ENCODE measurements at places on chromosomes 11 and 22. TPM values are rescaled to one million over a fixed set of nuclear protein-coding genes. Genes with fewer than 3 reads are reported as not detected.

GRCh38 chr11:90779098-90779497 lies 556.2 kb upstream of the CHORDC1 start:
- H3K36me3 ChIP-seq: peaks cover 9% of the 10 kb centered on the region
- no peak overlapping the region for H3K4me3 ChIP-seq
- DNase-seq: no peak
- H3K27me3 ChIP-seq: no peaks in the 10 kb centered on the region
- H3K27ac ChIP-seq: no peak overlapping the region

GAL gene
- total RNA-seq: 108 TPM

HYLS1 gene
- total RNA-seq: 8.0 TPM

TRPM5 gene
- total RNA-seq: 0.07 TPM

DNA sequence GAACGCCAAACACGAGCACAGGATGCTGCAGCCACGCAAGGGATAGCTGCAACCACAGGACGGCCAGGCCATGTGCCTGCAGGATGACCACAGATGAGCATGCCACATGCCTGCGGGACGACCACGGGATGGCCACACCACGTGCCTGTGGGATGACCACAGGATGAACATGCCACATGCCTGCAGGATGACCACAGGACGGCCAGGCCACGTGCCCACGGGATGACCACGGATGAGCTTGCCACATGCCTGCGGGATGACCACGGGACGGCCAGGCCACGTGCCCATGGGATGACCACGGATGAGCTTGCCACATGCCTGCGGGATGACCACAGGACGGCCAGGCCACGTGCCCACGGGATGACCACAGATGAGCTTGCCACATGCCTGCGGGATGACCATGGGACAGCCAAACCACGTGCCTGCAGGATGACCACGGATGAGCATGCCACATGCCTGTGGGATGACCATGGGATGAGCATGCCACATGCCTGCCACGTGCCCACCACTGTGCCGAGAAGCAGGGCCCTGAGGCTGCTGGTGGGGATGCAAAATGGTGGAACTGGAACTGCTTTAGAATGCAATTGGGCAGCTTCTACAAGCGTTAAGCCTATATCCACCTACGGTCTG lies 12.8 kb upstream of the MOB2 start:
- H3K27ac ChIP-seq: no peak overlapping the region
- no peak overlapping the region for H3K4me3 ChIP-seq
- H3K27me3 ChIP-seq: no peaks in the 10 kb centered on the region
- DNase-seq: no peak

DNA sequence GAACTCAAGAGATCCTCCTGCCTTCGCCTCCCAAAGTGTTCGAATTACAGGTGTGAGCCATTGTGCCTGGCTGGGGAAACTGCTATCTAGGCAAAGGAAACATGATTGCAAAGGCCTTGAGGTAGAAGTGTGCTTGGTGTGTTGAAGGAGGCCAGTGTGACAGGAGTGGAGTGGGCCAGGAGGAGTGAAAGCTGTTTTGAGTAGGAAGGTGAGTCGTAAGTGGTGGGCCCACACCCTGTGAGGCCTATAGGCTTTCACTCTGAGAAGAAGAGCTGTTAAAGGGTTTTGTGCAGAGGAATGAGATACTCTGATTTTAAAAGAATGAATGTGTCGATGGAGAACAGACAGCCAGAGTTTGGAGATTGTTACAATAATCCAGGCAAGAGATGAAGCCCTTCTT lies 43.4 kb downstream of the WEE1 start:
- peaks cover 5% of the 10 kb centered on the region for H3K36me3 ChIP-seq
- H3K4me1 ChIP-seq: peaks cover 22% of the 10 kb centered on the region
- no peak overlapping the region for H3K4me3 ChIP-seq
- H3K27me3 ChIP-seq: no peaks in the 10 kb centered on the region

- no peak for DNase-seq
- no peak overlapping the region for H3K4me3 ChIP-seq
- no peak overlapping the region for H3K27ac ChIP-seq
- no peaks in the 10 kb centered on the region for H3K27me3 ChIP-seq
- H3K36me3 ChIP-seq: no peaks in the 10 kb centered on the region
- H3K4me1 ChIP-seq: peaks cover 10% of the 10 kb centered on the region
Observed at GRCh38 chr11:134569195-134569594, 157.2 kb upstream of the B3GAT1 start.

DNA sequence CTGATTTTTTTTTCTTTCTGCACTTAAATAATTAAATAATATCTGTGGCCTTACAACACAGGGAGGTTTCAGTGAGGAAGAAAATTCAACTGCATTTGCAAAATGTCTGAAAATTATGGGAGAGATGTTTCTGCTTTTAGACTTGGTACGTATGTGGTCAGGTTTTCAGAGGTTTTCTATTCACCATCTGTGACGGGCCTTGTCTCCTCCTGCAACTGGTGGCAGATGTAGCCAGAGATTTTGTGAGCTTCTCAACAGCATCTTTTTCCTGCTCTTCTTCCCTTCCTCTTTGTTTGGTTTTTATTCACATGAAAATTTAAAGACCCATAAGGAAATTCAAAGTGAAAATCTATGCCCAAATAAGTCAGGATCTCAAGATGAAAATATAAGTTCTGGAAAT lies 38.3 kb downstream of the ZBTB16 start:
- H3K4me1 ChIP-seq: peaks cover 7% of the 10 kb centered on the region
- no peaks in the 10 kb centered on the region for H3K36me3 ChIP-seq
- no peak overlapping the region for H3K4me3 ChIP-seq
- no peak for DNase-seq
- no peak overlapping the region for H3K27ac ChIP-seq
- no peaks in the 10 kb centered on the region for H3K27me3 ChIP-seq

- no peak overlapping the region for H3K27ac ChIP-seq
- H3K36me3 ChIP-seq: peaks cover 7% of the 10 kb centered on the region
- peak; percentile 7 for DNase-seq
- peaks cover 1% of the 10 kb centered on the region for H3K4me1 ChIP-seq
- peaks cover 78% of the 10 kb centered on the region for H3K27me3 ChIP-seq
- no peak overlapping the region for H3K4me3 ChIP-seq
Observed at GRCh38 chr11:2559527-2560311, 114.9 kb downstream of the KCNQ1 start.

ADM gene
- total RNA-seq: 40.8 TPM

DNA sequence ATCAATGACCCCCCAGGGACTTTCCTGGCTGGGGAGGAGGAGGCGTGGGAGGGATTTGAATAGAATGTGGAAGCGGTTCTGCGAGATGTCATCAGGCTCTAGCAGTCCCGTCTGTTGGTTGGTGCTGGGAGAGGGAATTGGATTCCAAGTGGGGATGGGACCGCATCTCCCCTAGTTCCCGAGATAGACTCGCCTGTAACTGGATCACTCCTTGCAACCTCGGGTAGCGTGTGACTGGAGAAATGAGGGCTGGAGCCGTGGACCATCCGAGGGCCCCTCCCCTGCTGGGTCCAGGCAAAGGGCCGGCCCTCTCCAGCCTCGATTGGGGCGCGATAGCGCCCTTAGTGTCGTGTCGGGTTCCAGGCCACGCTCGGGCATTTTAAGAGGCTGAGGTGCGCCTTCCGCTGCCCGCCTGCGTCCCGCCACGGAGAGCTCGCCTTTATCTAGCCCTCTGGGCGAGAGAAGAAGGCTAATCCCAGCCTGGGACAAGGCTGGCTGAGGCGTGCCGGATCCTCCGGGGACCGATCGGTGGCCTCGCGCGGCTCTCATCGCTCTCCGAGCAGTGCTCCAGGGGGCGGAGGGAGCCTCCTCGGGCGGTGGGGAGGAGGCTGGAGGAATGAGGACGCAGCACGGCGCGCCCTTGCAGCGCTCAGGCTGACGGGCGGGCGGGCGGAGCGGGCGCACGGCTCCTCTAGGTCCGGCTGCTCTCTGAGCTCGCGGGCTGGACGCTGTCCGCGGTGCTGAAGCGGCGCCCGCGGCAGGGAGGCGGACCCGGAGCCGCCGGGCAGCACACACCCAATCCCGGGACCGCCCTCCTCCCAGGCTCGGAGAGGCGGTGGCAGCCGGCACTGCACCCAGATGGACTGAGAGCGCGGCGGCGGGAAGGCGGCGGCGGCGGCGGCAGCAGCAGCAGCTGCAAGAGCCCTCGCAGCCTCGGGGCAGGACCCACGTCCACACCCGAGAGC lies 107.8 kb downstream of the OSBP2 start:
- no peak overlapping the region for H3K27ac ChIP-seq
- peaks cover 54% of the 10 kb centered on the region for H3K27me3 ChIP-seq
- no peaks in the 10 kb centered on the region for H3K36me3 ChIP-seq
- H3K4me1 ChIP-seq: peaks cover 25% of the 10 kb centered on the region
- H3K4me3 ChIP-seq: peak overlapping the region; percentile 62
- peak; percentile 92 for DNase-seq

GRCh38 chr11:15737320-15737719 lies 619.0 kb downstream of the SOX6 start:
- H3K36me3 ChIP-seq: no peaks in the 10 kb centered on the region
- H3K27ac ChIP-seq: no peak overlapping the region
- H3K4me1 ChIP-seq: no peaks in the 10 kb centered on the region
- no peak for DNase-seq

OR4P4 gene
- not detected for total RNA-seq

GRCh38 chr11:126525216-126525615 lies 169.7 kb downstream of the ST3GAL4 start:
- H3K4me3 ChIP-seq: no peak overlapping the region
- no peaks in the 10 kb centered on the region for H3K4me1 ChIP-seq
- H3K36me3 ChIP-seq: no peaks in the 10 kb centered on the region

RAG2 gene
- total RNA-seq: not detected

DNA sequence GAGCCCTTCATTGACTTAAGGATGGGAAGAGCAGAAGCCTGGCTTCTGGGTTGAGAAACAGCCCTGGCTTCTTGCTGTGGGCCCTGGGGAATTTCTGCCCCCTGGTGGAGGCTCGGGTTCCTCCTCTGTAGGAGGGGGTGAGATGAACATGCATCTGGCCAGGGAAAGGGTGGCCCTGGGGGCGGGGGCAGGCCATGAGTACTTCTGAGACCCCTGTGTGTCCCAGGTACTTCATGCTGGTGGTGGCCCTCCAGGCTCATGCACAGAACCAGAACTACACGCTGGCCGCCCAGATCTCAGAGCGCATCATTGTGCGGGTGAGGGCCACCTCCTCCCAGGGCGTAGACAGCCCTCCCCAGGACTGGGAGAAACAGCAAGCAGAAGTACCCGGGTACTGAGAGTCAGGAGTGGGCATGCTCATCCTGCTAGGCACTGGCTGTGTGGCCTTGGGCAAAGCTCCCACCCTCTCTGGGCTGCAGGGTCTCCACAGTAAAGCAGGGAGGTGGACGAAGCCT lies 15.8 kb downstream of the TMEM258 start:
- H3K4me3 ChIP-seq: no peak overlapping the region
- peak; percentile 84 for DNase-seq
- H3K36me3 ChIP-seq: no peaks in the 10 kb centered on the region
- H3K27ac ChIP-seq: no peak overlapping the region
- peaks cover 14% of the 10 kb centered on the region for H3K4me1 ChIP-seq

- H3K4me3 ChIP-seq: no peak overlapping the region
- H3K4me1 ChIP-seq: no peaks in the 10 kb centered on the region
- no peaks in the 10 kb centered on the region for H3K27me3 ChIP-seq
- H3K27ac ChIP-seq: no peak overlapping the region
Observed at GRCh38 chr11:70780246-70780535, 381.9 kb downstream of the CTTN start.

GGTLC2 gene
- not detected for total RNA-seq

DNA sequence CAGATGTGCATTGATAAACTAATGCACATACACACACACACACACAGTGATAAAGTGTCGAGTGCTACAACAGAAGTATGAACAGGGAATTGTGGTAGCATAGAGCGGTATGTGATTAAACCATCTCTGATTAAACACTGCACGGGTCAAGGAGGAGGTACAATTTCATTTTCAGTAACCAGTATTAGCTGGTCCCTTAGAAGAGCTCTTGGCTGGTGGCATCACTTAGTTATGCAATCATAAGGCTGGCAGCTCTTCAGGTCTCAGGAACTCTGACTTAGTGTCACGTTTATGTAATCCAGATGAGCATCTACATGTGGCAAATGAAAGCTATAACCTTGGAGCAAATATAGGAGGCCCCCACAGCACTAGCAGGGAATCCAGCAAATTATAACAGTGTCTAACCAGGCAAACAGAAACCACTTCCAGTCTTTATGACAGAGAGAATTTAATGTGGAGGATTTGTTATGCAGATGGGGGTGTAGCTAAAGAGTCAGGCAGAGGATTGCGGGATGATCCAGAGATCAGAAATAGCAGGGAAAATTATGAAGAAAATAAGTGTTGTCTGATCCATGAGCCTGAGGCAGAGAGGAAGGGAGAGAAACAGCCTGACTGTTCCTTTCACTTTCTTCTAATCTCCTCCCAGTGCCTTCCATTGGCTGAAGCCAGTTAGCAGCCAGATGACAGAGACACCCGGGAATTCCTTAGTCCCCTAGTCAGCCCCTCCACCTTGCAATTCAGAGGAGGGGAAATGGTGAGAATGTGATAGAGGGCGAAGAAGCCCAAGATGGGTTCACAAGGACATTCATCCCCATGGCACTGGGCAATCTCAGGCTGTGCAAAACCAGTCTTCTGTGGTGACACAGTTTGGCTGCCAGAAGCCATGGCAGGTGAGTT lies 533.1 kb upstream of the TENM4 start:
- no peaks in the 10 kb centered on the region for H3K27me3 ChIP-seq
- H3K36me3 ChIP-seq: no peaks in the 10 kb centered on the region
- peak overlapping the region; percentile 57 for H3K27ac ChIP-seq
- H3K4me3 ChIP-seq: no peak overlapping the region

NXPE2 gene
- not detected for total RNA-seq

DNA sequence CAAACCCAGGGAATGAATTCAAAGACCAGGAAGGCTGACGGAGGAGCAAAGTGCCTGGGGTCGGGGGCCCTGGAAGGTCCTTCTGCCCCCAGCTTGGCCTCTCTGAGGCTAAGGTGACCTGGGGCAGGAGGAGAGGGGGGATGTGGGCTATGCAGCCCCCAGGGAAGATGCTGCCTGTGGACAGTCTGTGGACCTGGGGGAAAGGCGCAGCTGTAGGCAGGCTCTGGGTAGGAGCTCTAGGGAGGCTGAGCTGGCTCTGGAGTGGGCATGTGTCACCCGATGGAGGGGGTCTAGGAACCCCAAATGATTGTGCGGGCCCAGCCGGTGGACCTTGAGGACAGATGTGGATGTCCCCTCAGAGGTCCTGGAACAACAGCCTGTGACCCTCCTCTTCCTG lies 42.8 kb downstream of the WNT7B start:
- no peaks in the 10 kb centered on the region for H3K27me3 ChIP-seq
- H3K4me3 ChIP-seq: no peak overlapping the region

GRCh38 chr22:45478108-45478771 lies 24.4 kb upstream of the FBLN1 start:
- peaks cover 7% of the 10 kb centered on the region for H3K36me3 ChIP-seq
- DNase-seq: no peak
- no peak overlapping the region for H3K4me3 ChIP-seq

MTMR3 gene
- 19.2 TPM for total RNA-seq

DNA sequence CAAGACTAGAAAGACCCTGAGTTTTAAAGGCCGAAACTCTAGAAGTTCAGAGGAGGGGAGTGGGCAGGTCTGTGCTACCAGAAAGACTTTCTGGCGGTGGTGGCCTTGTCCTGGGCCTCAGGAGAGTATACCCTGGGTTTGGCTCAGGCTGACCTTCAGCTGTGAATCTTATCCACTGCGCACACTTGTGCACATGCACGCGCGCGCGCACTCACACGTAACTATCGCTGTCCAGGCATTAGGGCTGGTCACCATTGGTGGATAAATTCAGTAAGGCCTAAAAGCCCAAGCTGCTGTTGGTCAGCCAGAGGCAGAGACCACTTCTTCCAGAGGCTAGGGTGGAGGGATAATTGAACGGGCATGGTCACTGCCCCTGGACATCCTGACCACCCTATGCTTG lies 25.1 kb downstream of the ARHGEF17 start:
- peaks cover 78% of the 10 kb centered on the region for H3K27me3 ChIP-seq
- H3K4me3 ChIP-seq: no peak overlapping the region
- H3K36me3 ChIP-seq: no peaks in the 10 kb centered on the region
